ENCODE measurements at places on chromosomes 1 and 21.
A peak's percentile ranks its signal among the peaks of the same experiment; 100 is the strongest.

DNA sequence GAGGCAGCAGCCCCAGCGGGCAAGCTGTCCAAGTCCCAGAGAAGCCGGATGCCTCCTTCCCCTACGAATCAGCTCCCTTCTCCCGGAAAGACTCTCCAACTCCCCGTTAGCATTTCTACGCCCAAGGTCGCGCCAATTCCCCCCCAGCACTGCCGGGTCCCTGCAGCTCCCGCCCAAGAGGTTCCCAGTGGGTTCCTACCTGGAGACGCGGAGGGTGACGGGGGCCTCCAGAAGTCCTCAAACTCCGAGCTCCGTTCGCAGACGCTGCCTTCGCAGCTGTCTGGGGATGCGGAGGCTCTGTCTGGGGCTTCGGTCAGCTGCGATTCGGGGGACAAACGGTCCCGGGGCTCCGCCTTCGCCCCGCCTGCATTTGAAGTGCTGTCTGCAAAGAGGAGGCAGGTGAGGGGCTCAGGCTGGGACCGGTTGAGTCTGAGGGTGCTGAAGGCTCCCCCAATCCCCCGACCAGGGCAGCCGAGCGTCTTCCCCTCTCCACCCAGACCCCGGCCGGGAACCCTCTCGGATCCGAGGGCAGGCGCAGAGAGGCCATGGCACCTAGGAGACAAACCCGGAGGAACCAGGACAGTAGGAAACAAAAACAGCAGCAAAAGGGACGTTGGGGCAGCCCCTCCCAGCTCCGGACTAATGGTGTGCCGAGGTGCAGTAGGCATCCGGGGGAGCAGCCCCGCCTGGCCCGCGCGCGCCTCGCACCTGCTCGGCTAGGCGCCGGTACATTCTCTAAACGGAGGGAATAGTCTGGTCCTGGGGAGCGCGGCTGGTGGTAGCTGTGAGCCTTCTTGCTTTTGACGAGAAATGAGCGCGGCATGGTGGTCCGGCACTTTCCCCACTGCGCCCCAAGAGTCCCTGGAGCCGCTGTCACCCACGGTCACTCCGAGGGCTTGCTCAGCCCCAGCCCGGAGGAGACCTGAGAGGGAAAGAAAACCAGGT lies 3.8 kb downstream of the GFI1 start:
- no peak for DNase-seq

DNA sequence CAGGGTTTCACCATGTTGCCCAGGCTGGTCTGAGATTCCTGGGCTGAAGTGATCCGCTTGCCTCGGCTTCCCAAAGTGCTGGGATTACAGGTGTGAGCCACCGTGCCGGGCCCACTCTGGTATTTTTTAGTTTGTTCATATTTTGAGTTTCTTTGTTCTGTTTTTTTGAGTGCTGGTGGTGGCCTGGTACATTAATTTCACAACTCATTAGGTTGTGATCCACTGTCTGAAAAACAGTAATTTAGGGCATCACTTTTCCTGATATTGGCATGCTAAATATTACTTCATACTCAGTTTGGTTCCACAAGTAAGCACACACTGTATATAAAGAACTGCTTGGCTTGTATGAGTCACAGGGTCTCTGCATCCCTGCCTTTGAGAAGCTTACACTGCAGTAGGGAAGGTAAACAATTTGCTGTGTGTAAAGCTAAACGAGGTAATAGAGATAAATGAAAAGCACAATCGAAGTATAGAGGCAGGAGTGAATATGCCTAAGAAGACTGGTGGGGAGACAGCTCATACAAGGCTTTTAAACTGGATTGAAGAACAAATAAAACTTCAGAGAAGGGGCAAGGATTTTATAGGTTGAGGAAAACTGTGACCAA lies 7.7 kb downstream of the SNX27 start:
- no peak for DNase-seq

DNA sequence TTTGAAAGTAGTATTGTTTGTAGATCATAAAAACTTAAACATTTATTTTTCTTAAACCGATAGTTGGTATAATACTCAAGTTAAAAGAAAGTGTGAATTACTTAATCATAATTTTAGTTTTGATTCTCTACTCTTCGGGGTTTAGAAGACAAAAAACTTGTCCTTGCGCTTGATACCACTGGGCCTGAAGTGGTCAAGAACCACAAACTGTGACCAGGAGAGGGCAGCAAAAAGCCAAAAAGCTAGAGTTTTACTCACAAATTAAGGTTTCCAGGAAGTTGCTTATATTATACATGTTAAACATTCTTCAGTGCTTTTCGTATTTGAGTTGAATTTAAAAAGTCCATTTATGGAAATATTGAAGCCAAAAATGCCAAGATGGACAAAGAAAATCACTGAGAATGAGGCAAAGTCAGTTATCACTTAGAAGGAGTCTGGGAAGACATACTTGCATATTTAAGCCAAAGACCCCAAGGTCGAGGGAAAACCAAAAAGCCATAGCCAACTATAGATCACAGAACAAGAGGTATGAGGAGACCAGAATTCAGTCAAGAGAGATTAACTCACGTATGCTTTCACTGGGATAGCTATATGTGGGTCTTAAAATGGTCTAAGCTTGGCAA lies 34.2 kb downstream of the EFCAB7 start:
- DNase-seq: no peak

- DNase-seq: no peak
Measured at GRCh38 chr1:14826172-14826636, 227.7 kb downstream of the KAZN start.

- no peak for DNase-seq
Measured at GRCh38 chr1:65319141-65319540, 9.8 kb downstream of the DNAJC6 start.

- DNase-seq: peak; percentile 24
Measured at GRCh38 chr1:112618721-112619517, at the start of gene ST7L. Gene ST7L, minus strand, starts transcription at chr1:112619141. Its CDS starts 28 bp downstream, at chr1:112619113.

DNA sequence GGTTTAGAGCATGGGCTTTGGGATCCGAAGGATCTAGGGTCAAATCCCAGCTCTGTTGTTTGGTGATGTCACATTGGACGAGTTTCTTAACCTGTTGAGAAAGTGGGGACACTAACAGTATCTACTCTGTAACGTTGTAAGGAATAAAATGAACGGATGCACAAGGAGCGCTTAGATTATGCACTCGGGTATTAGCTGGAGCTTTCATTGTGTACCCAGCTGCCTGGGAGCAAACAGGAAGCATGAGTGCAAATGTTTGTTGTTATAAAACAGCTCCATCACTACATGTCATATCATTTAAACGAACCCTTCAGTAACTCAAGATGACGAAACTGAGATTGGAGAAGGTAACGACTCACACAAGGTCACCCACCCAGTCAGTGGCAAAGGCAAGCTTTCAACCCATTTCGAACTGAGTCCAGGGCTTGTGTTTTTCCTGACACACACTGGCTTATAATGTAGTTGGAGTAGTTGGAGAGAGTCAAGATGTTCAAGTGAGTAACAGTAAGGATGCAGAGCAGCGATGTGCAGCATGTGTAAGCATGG lies 16.2 kb upstream of the SLC6A17 start:
- no peak for DNase-seq

- no peak for DNase-seq
Measured at GRCh38 chr21:39094847-39095579, 88.2 kb downstream of the PSMG1 start.

DNA sequence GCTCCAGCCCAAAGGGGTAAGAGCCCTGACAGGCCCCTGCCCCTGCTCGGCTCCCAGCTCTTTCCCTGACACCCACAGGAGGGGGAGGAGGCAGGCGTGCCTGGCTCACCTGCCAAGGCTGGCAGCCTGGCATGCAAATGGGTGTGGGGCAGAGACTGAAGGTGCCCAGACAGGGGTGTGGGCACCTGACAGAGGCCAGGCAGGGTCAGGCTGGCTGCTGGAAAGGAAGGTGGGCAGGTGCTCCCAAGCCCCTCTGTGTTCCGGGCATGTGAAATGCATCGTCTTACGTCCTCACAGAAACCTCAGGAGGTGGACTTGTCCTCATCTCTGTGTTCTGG lies 19.4 kb upstream of the CASZ1 start:
- DNase-seq: no peak

DNA sequence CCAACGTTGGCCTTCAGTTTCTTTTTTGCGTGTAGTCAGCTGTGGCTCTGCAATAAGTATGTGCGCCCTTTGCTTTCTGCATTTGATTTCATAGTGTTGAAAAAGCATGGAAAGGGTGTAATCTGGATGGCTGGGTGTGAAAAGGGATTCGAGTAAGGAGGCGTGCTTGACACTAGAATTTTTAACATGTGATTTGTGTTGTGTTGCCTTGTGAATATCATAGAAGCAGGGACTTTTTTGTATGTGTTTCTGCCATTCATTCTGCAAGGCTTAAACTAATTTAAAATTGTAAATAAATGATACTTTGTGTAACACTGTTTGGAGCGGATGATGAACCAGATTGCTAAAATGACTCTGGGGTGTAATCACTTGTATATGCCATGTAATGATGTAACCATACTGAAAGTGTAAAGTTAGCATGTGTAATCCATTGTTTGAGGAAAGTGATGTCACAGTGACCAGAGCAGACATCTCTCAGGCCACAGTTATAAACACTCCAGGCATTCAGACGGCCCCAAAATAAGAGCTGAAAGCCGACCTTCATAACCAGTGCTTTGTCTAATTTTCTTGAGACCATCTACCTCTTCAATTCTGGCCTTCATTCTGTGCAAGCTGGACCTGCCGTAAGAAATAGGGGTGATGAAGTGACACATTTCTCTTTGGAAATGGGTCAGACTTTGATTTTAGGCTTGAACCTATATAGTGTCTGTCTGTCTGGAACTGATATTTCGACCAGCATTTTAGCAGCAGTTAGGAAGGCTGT lies 618 bp downstream of the SH3BGR start:
- no peak for DNase-seq

DNA sequence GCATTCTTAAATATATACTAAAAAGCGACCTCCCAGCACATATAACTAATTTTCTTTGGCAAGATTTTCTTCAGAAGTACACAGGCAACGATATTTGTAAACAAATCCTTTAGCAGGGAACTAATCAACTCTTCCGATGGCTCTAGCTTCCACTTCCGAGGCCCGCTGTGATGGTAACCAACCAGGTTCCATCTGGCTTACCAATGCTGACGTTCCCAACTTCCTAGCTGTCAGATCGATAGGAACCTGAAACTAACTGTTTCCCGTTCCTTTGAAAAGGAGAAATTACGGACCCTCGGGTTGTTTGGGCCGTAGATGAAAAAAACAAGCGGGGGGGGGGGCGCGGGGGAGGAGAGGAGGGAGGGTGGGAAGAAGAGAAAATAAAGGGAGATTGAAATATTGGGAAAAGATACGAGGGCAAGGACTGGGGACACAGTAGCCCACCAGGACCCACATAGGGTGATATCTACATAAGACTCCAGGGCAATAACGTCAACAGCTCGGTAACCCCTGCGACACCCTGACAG lies 513 bp downstream of the GTF2B start:
- no peak for DNase-seq

DNA sequence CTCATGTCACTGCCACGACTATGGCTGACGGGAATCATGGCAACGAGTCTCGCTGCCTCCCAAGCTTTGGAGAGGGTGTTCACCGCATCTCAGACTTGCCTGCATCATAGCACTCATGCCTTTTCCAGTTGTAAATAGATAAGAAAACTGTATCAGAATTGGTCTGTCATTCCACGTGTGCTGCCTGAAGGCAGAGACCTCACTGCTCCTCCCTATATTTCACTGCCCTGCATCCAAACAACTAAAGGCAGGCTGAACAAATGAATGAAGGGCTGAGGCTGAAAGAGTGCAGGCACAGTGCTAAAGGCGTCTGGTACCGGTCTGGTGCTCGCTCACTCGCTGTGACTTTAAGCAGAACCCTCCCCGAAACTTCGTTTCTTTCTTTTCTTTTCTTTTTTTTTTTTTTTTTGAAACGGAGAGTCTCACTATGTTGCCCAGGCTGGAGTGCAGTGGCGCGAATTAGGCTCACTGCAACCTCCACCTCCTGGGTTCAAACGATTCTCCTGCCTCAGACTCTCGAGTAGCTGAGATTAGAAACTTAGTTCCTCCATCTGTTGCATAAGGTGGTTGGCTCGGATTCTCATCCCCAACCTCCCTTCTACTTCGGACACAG lies 542 bp downstream of the EIF2B3 start:
- DNase-seq: no peak

DNA sequence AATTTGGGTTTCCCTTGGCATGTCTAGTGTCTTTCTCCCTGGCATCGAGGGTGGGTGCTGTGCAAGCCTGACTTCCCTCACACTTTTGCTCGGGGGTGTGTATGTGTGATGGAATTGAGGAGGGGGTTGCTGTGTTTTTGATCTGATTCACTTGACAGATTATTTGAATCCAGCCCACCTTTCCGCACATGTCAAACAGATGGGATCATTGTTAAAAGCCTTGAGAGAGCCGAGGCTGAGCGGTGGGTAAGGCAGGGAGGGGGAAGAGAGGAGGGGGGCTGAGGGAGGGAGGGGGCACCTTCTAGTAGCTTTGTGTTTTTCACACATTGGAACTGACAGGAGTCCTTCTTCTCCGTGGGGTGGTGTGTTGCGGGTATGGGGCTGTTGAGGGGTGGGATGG lies 90.0 kb downstream of the PAPPA2 start:
- DNase-seq: no peak

- DNase-seq: no peak
Measured at GRCh38 chr21:29155933-29156260, 25.5 kb downstream of the MAP3K7CL start.

DNA sequence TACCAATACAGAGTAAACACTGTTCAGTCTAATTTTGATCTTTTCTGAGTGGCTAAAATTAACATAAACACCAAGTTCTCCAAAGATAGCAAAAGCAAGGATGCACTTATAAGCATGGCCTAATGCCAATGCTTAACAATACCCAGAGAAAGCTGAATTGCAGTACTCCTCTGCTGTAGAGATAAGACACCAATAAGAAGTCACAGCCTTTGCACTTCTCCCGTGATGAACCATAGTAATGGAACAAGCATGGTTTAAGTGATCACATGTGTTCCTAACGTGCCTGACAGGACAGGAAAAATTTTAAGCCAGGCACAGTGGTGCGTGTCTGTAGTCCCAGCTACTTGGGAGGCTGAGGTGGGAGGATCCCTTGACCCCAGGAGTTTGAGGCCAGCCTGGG lies 5.6 kb downstream of the PRDX1 start:
- no peak for DNase-seq

DNA sequence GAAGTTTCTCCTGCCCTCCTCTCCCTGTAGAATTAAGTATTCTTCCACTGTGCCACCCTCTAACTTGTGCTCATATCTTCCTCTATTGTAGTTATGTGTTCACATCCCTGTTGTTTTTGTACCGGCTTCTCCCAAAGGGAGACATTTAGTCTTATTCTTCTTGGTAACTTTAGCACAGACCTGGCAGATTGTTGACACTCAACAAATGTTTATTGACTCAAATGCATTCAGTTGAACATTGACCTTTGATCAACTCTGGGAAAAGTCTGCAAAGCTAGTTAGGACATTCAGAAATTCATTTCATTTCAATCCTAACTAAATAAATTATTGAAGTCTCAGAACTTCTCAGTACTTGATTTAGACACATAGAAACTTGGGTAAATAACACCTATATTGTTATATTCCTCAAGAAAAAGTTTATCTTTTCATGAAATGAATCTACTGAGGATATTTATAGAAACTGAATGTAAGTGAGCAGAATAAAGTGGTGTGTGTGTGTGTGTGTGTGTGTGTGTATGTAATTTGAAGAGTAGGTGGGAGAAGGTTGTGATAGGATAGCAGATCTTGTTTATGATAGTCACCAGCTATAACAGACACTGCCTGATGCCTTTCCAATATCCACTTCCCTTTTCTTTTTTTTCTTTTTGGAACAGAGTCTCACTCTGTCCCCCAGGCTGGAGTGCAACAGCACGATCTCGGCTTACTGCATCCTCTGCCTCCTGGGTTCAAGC lies 872.4 kb upstream of the CXADR start:
- no peak for DNase-seq

All from stimulated activated CD8-positive, alpha-beta memory T cell treated with anti-CD3 and anti-CD28 coated beads, Interleukin-2, amount 100 ng/mL, for 1 hour (primary cell).